ENCODE measurements at places on chromosomes 7 and 10.

GRCh38 chr10:102918817-102919245 is 737 bp downstream of the CNNM2 start:
- DNase-seq, result peak; percentile 31

- DNase-seq, result no peak
These were observed 175.3 kb upstream of the TMEM229A start for GRCh38 chr7:124208173-124208572.

- peak; percentile 70 for DNase-seq
These were observed 116.3 kb upstream of the BTBD16 start for GRCh38 chr10:122154545-122155366.

DNA sequence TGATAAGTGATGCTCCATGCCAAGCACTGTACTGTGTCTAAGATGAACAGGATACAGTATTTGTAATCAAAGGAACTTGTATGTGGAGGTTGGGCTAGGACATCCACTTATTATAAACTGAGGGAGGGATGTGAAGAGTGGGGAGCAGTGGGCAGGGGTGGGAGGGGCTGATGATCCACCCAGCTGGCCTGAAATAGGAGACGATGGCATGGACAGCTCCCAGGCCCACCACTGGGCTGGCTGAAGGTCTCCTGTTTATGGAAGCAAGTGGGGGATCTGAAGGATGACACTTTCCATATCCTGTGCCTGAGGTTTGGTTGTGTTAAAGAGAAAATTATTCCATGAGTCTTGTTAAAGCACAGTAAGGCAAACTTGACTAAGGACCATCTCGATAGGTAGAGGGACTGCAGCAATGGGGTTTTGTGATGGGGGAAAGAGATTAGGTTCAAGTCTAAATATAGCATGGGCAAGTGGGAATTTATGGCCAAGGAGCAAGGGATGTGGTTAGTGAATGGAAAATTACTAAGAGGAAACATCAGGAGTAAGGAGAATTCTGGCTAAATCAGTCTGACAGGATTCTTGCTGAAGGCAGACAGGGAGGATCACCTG is 124.6 kb downstream of the CCNY start:
- peak; percentile 7 for DNase-seq

DNA sequence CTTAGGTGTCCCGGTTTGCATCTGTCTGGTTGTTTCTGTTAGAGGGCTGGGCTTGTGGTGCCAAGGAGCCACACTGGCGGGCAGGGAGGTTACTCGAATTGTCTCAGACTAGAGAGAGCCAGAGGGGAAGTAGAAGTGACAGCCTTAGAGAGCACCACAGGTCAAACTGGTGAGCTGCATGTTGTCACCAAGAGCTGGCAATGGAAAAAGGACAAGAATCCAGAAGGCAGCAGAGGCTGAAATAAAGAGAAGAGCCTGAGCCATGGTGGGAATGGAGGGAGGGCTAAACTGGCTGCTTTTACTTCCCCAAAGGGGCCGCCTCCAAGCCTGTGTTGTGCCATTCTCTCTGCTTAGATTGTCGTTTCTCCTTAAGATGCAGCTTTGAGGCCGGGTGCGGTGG is 31.1 kb upstream of the RHBDD2 start:
- no peak for DNase-seq

DNA sequence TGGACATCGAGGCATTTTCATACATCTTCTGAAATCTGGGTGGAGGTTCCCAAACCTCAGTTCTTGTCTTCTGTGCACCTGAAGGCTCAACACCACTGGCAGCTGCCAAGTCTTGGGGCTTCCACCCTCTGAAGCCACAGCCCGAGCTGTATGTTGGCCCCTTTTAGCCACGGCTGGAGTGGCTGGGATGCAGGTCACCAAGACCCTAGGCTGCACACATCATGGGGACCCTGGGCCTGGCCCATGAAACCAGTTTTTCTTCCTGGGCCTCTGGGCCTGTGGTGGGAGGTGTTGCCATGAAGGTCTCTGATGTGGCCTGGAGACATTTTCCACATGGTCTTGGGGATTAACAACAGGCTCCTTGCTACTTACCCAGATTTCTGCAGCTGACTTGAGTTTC is 62.1 kb downstream of the INPP5A start:
- DNase-seq, result no peak

- DNase-seq, result no peak
These were observed 97.2 kb upstream of the PCGF5 start for GRCh38 chr10:91123261-91123660.

DNA sequence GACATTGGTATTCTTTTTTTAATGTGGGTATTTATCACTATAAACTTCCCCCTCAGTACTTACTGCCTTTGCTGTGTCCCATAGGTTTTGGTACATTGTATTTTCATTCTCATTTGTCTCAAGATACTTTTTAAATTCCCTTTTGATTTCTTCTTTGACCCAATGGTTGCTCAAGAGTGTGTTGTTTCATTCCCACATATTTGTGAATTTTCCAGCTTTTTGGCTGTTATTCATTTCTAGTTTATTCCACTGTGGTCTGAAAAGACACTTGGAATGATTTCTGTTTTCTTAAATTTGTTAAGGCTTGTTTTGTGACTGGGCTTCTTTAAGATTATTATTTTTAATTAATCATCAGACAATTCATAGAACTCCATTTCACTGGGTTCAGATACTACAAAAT is 105.0 kb downstream of the EPC1 start:
- DNase-seq, result peak; percentile 34

GRCh38 chr7:23410446-23411183 is 59.7 kb downstream of the IGF2BP3 start:
- DNase-seq, result no peak

DNA sequence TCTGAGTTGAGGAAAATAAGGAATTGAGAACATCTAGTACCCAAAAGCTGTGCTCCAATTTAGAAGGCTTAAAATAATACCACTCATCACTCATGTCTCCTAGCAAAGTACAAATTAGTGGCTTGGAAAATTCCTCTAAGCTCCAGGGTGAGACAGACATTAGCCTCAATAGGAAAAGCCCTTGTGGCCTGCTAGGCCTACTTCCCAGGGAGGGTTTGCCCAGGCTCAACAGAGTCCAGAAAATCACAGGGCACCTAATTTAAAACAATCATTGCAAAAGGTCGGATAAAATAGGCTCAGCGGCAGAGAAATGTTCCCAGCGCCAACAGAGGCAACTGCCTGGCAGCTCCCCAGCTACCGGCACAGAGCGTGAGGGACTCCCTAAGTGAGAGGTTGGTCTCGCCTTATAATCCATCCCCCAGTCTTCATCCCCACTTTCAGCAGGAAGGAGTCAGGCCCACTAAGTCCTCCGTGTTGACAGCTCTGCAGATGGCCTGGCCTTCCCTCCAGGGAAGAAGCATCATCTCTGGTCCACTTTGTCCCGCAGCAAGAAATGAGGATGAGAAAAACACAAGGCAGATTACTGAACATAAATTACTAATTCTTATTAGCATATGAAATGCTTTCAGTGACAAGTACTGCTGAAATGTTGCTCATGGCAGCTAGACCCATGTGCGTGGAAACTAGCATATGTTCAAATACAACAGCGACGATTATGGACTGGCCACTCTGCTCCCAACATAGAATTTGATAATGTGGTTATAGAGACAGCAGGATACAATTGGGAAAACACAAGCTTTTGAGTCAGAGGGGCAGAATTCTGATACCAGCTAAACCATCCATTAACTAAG is 1177.7 kb upstream of the AUTS2 start:
- no peak for DNase-seq

GRCh38 chr7:34091321-34091917 is 186.1 kb downstream of the BMPER start:
- DNase-seq, result peak; percentile 54

DNA sequence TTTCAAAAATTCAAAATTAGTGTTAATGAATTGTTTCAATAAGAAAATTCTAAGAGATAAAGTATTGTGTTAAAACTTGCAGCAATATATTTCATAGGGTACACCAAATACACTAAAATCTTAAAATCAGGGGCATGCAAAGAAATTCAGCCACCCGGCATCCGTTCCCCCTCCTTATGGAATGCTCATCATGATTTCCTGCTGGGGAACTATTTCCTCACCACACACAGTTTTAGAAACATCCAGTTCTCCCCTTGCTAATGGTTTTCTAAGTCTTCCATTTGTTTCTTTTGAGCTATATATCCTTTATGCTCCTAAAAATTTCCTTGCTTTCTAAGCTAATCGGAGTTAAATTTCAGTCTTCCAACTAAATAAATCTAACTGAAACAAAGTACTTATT is 60.7 kb downstream of the CHCHD3 start:
- peak; percentile 11 for DNase-seq

DNA sequence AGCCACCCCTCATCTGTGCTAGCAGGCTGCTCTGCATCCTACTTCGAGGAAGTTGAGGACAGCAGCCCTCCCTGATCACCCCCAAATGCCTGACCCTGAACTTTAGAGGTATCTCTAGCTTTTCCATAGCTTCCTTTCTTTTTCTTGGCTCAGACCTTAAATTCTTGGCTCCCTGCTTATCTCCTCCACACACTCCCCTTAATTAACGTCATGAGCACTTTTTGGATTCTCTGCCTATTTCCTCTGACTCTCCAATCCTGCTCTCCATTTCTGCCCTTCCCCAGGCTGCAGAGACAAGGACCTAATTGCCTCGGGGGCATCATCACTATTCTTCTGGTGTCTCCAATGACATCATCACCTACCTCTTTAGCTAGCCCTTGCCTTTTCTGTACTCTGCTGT is 40.8 kb upstream of the SEC61G start:
- DNase-seq, result peak; percentile 18

DNA sequence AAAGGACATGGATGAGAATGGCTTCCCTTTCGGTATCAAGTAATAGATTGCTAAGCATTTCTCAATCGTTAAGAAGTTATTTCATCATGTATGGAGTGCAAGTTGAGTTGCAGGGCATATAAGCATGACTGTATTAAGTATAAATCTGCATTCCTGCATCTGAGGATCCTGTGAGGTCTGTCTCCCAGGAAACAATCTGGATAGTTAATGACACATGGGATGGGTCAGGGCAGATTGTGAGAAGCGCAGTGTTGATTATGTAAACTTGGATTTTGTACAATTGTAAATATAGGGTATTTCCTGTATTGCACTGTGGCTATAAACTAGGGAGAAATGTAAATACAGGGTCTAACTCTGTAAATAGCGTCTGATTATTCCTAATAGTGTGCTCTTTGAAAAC is 102.6 kb downstream of the PLXDC2 start:
- no peak for DNase-seq

GRCh38 chr10:11063856-11064255 is 46.2 kb downstream of the CELF2 start:
- no peak for DNase-seq

- no peak for DNase-seq
These were observed 63.7 kb downstream of the COL13A1 start for GRCh38 chr10:69865450-69865849.

DNA sequence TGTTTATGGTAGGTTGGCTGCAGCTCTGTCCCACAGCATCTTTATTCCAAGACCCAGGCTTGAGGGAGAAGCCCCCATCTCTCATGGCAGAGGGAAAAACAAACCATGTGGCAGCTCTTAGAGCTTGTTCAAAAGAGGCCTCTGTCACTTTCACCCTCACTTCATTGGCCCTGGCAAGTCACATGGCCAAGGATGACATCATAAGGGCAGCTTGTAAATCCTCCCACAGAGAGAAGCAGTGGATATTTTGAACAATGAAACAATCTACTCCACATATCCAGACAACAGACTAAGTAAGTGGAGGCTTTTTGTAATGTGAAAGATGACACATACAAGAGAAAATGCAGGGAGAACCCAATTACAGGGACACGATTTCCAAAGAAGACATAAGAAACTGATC is 108.1 kb downstream of the GRID1 start:
- DNase-seq, result peak; percentile 10

- no peak for DNase-seq
These were observed 13.7 kb downstream of the CISD1 start for GRCh38 chr10:58282615-58283014.

DNA sequence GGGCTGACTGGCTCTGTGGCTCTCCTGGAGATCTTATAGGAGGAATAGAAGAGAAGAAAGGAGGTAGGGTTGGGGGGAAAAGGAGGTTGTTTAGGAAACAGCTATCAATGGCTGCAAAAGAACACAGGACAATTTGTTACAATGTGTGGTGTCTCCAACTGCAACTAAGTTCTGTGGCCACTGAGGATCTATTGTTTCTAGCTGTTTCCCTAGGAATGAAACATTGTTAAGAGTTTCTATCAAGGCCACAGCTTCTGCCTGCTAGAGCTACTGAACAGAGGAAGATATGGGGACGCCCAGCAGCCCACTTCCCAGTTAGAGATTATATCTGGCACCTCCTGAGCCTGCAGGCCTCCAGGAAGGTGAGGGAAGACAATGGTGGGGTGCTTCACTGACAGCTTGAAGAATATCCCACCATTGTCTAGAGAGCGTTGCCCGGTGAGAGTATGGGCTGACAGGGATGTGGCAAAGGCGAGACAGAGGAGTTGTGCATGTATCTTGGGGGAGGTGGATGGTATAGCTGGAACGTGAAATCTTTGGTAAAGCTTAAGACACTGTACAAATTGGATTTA is 4.0 kb downstream of the SCD start:
- DNase-seq, result no peak

DNA sequence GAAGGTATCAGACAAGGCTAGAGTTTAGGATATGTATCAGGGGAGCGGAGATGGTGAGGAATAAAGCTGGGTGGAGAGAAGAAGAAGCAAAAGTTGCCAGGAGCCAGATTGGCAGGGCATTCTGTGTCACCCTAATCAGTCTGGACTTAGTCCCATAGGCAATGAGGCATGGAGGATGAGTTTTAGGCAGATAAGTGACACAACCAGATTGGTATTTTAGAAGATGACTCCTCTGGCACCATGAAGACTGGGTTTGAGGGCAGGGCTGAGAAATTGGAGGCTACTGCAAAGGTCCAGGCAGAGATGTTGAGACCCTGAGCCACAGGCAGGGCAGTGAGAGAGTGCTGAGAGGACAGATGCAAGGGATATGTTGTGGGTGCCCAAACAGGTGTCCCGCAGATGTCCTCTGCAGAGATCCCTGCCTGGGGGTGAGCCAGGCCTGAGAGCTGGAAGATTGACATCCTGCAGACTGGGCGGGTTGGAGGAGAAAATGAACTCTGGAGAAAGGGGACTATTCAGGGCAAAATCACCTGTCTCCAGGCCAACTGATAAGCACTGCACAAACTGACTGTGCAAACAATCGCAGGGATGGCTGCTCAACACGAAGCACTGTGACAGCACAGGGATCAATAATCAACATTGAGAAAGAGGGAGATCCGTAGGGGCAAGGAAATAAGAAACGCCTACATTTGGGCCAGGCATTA is 11.9 kb upstream of the HABP2 start:
- DNase-seq, result peak; percentile 51

GRCh38 chr7:50733552-50733951 is 49.1 kb downstream of the GRB10 start:
- peak; percentile 37 for DNase-seq

DNA sequence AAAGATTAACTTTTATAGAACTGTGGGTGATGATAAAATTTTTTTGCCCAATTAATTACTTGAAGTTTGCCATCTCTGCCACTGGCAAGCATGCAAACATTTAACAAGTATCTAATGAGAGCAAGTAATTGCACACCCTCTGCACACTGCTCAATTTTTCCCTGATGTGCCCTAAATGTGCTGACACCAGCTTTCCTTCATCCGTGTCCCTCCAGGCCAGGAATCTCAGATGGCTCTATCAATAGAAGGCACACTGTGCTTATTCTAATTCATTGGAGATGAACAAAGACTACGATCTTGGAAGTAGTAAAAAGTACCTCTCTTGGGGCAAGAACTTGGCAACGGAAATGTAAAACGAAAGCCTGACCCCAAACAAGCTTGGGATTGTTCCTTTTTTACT is 212.1 kb downstream of the GPR37 start:
- DNase-seq, result no peak
